Left renal cortex interstitium (tissue), 4 donors: ENCODE measurements at places on chromosomes 2 and 18. TPM values are rescaled to one million over a fixed set of nuclear protein-coding genes. Genes with fewer than 3 reads are reported as not detected.

Gene TMEM37
- 62.4 TPM for polyA plus RNA-seq

Gene MYO7B
- polyA plus RNA-seq, result 20.3 TPM

Gene MROH2A
- polyA plus RNA-seq, result not detected

Gene IL1RL1
- polyA plus RNA-seq, result 0.41 TPM

Gene ERBB4
- 51.6 TPM for polyA plus RNA-seq

Gene FEZ2
- 77.8 TPM for polyA plus RNA-seq

Gene RAX
- not detected for polyA plus RNA-seq

Gene RAB17
- polyA plus RNA-seq, result 22.6 TPM

Gene ANKRD39
- 8.3 TPM for polyA plus RNA-seq

Gene DPP4
- polyA plus RNA-seq, result 109 TPM

Gene EMX1
- polyA plus RNA-seq, result 76.8 TPM

Gene RUFY4
- polyA plus RNA-seq, result 0.13 TPM

Gene MBOAT2
- polyA plus RNA-seq, result 51.1 TPM

Gene OTOS
- polyA plus RNA-seq, result 0.55 TPM

Gene PIK3C3
- polyA plus RNA-seq, result 77.7 TPM

Gene STARD6
- 0.25 TPM for polyA plus RNA-seq

Gene PDE1A
- polyA plus RNA-seq, result 23.3 TPM

Gene IL1RN
- 5.1 TPM for polyA plus RNA-seq

Gene INPP5D
- 6.1 TPM for polyA plus RNA-seq

Gene MC2R
- 0.25 TPM for polyA plus RNA-seq

Gene CYP26B1
- 15.5 TPM for polyA plus RNA-seq

Gene CPO
- polyA plus RNA-seq, result 1.8 TPM

Gene GPR155
- polyA plus RNA-seq, result 8.5 TPM

Gene PAX3
- polyA plus RNA-seq, result 0.14 TPM

Gene SLC5A7
- polyA plus RNA-seq, result 0.84 TPM

Gene R3HDM1
- polyA plus RNA-seq, result 42.6 TPM

Gene SLC9A2
- polyA plus RNA-seq, result 6.2 TPM

Gene EN1
- not detected for polyA plus RNA-seq

Gene CYP27A1
- polyA plus RNA-seq, result 57.0 TPM

Gene CHRND
- 0.31 TPM for polyA plus RNA-seq

Gene KIF5C
- polyA plus RNA-seq, result 4.0 TPM

Gene FSIP2
- 3.7 TPM for polyA plus RNA-seq

Gene ABHD1
- polyA plus RNA-seq, result 2.0 TPM

Gene RTP5
- polyA plus RNA-seq, result 0.09 TPM

Gene DCTN1
- 134 TPM for polyA plus RNA-seq

Gene SLC8A1
- polyA plus RNA-seq, result 65.2 TPM

Gene CCDC74B
- polyA plus RNA-seq, result 26.2 TPM

Gene LIMS4
- polyA plus RNA-seq, result 3.1 TPM

Gene ZSWIM2
- polyA plus RNA-seq, result not detected

Gene NEUROD1
- polyA plus RNA-seq, result not detected

Gene OSBPL1A
- 51.2 TPM for polyA plus RNA-seq

Gene TUBB8B
- 0.85 TPM for polyA plus RNA-seq

Gene EGR4
- not detected for polyA plus RNA-seq

Gene ANKRD30BL
- 0.79 TPM for polyA plus RNA-seq

Gene IL18RAP
- polyA plus RNA-seq, result 0.28 TPM

Gene CYS1
- polyA plus RNA-seq, result 94.7 TPM

Gene NRP2
- polyA plus RNA-seq, result 70.4 TPM

Gene METTL21A
- 33.1 TPM for polyA plus RNA-seq
